ENCODE measurements at places on chromosomes 7 and 10.

DNA sequence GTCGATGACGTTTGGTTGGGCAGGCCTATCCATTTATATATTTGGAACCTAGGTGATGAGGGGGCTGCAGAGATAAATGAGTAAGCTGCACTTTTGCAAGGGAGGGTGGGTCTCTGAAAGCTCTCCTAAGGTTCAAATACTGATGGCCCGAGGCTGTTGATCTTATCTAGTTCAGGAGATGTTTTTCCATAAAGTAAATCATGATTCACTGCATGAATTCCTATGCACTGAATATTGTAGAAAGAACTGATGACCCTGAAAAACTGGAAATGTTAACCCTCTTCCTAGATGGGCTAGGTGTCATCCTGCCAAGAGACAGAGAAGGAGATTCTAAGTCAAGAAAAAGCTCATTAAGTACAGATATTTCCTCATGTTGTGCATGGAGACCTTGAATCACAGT lies 459.9 kb downstream of the PLXNA4 start:
- no peak for DNase-seq

GRCh38 chr10:93565446-93565845 lies 1.0 kb upstream of the FFAR4 start:
- no peak for DNase-seq

GRCh38 chr10:87931836-87932230 lies 68.4 kb downstream of the PTEN start:
- DNase-seq: no peak

- DNase-seq: peak; percentile 59
These were observed 587 bp downstream of the HOXA10 start for GRCh38 chr7:27173511-27173955.

DNA sequence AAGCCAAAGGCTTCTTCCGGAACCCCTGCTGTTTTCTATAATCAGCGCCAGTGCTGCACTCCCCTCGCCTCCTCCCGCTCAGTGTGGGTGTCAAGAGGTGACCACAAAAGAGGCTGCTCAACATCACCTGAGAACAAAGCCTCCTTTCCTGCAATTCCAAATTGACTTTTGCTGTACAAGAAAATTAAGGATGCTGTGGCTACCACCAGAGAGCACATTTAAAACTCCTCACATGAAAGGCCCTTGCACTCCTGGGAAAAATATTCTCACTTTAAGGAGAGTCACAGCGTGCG lies 96.4 kb downstream of the HIPK2 start:
- DNase-seq: no peak

DNA sequence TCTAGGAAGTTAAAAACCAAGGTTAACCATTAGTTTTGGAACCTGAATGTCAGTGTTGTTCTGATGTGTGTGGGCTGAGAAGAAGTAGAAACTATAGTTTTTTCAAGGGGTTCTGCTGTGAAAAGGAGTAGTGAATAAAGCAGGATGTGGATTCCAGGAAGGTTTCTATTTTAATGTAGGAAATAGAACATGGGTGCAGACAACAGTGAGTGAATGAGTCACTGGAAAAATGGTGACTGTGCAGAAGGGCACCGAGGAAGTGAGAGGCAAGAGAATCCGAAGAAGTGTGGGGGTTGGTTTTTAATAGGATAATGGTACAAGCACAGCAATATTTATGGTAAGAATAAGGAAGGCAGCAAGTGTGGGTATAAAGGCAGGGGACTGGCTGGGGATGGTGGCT lies 120.4 kb downstream of the ARHGAP21 start:
- no peak for DNase-seq

GRCh38 chr10:48786606-48787282 lies 102.1 kb downstream of the WDFY4 start:
- DNase-seq: no peak

DNA sequence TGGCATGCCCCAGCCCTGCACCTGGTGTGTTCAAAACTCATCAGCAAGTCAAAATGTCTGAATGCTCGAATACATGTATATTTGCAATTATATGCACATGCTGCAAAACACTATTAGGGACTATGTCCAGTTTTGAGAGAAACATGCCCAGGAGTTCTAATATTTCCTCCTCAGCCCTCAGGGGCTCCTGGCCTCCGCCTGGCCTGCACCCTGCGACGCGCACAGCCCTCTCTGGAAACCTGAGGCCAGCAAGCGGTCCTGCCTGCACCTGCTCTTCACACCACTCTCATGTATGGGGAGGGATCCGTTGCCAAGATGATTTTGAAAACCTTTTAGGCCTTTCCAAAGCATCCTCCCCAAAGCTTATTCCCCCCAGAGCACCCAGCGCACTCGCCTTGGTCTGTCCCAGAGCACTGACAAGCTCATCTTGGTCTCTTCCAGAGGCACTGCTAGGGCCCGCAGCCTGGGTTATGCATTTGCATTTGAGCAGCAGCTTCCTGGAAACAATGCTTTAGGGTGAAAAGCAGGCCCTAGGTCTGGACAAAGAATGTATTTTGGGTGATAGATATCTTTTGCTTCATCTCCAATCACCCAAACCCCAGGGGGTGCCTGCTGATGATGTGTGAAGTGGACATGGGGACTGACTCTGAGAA lies 22.6 kb upstream of the CNPY1 start:
- DNase-seq: no peak

DNA sequence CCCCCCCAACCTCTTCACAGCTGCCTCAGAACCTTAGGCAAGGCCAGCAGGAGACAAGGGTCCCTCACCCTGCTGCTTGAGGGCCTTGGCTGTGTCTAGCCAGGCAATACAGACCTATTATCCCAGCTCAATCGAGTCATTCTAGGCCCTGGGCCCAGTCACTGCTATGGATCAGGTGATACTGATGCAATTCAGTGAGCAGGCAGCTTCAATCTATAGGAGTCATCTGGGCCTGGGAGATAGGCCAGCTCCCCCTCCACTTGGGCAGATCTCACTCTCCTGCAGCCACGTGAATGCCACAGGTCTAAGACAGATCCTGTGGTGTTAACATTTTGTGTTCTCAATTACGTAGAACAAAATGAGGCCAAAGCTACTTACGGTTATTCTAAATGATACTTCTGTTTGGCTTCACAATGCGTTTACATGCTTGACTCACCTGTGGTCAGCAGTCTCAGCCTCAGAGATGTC lies 68.0 kb upstream of the LRRC4 start:
- no peak for DNase-seq

DNA sequence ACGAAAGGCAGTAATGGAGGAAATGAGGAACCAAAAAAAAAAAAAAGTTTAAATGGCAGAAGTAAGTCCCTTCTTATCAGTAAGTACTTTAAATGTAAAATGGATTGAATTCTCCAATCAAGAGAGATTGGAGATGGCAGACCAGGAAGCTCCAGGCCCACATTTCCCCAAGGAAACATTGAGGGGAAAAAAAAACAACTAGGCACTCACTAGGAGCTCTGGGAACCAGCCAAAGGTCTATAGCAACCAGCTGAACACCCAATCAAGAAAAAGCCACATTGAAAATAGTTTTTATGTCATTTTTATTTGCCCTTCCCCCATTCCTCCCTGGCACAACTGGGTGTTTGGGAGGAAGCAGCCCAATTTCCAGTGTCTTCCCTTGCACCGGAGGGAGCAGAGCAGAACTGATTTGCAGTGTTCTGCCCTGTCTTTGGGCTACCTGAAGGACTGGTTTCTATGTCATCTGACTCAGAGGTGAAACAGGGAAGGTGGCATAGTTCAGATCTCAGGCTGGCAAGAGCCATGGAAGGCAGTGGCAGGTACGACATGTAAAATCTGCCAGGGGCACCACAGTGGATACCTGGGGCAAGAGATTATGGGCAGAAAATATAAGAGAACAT lies 121.9 kb downstream of the SMURF1 start:
- no peak for DNase-seq

DNA sequence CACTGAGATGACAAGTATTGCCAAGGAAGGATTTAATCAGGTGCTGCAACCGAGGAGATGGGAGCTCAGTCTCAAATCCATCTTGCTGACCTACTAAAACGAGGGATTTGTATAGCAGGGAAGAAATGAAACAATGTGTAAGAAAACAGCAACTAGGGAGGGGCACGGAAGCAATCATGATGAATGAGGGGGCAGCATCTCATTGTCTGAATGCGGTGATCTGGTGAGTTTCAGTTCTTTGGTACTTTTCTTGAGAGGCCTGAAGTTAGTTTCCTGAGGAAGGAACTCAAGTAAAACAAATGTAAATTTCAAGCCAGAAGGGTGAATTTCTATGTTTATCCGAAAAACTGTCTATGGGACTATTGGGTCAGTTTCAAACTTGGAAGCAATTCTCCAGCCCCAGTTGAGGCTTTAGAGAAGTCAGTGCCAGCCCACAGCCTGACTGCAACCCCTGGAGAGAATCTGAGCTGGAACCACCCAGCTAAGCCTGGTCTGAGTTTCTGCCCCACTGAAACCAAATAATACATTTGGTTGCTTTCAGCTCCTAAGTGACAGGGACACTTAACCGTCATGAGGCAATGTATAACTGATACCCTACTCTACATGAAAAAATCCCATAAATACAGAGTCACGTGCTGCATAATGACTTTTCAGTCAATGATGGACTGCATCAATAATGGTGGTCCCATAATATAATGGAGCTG lies 45.8 kb upstream of the TNS3 start:
- no peak for DNase-seq

DNA sequence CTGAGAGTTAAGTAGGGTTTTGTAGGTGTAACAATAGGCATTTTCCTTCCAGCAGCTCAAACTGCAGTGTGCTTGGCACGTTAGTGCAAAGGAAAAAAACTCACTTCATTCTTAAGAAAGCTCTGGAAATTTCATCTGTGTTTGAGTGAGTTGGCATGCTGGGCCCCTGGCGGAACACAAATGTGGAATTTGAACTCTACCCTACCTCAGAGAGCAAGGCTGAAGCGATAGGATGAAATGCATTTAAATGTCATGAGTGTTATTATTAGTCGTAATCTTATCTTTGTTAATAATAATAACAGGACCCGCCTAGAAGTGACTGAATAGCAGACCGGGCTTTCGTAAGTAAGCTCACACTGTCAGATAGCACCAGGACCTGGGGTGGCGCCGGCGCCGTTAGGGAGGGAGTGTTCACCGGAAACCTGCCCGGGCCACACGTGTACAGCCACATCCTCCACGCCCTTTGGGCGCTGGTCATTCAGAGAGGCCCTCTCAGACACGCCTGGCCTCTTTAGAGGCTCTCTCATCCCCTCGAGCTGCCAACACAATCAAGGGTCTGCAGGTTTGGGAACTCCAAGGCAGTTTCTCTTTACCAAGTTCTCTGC lies 63.5 kb downstream of the GRK5 start:
- peak; percentile 42 for DNase-seq
